Activated T-cell treated with anti-CD3 and anti-CD28 coated beads, Interleukin-2, amount 50 U/mL, for 48 hours (primary cell): ENCODE measurements at places on chromosomes 1 and 21.

DNA sequence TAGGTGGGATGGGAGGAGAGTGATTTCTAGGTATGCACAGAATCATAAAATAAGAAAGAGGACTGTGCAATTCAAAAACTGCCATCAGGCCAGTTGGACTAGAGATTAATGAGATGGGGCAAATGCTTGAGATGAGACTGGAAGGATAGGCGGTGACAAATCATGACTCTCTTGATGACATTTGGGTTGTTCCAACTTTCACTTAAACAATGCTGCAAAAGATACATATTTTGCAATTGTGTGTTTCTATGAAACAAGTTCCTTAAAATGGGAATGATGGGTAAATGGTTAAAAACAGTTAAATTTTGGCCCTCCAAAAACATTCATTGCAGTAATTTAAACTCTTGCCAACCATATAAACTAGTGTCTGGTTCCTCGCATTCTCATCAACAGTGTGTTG is 55.2 kb downstream of the RNASEL start:
- no peak for DNase-seq

- DNase-seq: no peak
These were observed 8.7 kb upstream of the EXTL1 start for GRCh38 chr1:26012864-26013263.

DNA sequence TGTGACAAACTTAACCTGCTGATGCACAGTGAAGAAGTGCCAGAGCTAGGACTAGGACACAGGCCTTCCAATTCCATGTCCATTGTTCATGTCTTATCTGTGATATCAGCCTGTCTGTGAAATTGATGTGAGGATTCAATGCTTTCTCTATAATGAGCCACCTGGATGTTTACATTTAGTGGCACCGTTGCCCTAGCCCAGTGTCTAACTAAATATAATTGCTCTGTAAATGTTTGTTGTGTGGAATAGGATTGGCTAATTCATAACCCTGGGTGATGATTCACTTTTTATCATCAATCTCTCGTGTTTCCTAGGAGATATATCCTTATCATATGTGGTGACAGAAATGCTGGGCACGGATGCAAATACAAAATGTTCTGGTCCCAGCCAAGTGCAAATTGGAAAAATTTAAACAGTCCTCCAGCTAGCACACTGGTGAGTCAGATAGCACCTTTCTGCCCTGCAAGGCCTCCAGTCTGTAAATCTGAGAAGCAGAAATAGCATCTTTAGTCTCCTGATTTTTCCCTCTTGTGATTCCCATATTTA is 46.9 kb upstream of the GNG12 start:
- no peak for DNase-seq

- DNase-seq: no peak
These were observed 80.9 kb downstream of the TTC3 start for GRCh38 chr21:37153935-37154350.

DNA sequence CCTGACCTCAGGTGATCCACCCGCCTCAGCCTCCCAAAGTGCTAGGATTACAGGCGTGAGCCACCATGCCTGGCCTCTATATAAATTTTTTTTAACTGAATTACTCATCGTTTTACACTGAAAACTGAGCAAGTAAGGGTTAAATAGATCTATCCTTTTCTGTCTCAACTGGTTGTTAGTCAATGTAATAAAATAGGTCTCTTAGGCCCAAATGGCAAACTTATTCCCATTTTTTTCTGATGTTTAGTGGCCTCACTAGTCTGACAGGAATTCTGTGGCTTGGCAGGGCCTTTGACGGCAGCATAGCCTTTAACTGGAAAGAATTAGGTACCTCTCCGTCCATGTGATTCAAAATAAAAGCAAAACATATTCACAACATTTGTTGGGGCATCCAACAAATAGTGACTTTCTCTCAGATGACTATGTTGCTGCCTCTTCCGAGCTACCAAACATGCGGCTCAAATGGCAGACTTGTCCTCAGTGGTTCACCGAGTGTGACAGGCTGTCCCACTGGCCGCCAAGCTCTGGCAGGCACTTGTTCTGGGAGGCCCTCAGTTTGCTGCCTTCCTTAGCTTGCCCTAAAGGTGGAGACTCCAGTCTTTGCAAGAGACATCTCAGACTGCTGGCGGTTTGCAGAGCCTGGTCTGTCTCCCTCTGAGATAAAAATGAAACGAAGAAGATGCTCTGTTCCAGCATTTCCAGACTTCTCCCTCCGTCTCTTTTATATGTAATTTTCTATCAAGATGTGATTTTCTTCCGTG is 17.4 kb downstream of the ATP1A4 start:
- DNase-seq: no peak

- DNase-seq: no peak
These were observed 9.5 kb downstream of the TAL1 start for GRCh38 chr1:47222476-47222875.

- no peak for DNase-seq
These were observed 254.8 kb downstream of the ZNF648 start for GRCh38 chr1:181806746-181807145.

GRCh38 chr1:183090391-183091006 is 67.3 kb downstream of the LAMC1 start:
- DNase-seq: no peak

DNA sequence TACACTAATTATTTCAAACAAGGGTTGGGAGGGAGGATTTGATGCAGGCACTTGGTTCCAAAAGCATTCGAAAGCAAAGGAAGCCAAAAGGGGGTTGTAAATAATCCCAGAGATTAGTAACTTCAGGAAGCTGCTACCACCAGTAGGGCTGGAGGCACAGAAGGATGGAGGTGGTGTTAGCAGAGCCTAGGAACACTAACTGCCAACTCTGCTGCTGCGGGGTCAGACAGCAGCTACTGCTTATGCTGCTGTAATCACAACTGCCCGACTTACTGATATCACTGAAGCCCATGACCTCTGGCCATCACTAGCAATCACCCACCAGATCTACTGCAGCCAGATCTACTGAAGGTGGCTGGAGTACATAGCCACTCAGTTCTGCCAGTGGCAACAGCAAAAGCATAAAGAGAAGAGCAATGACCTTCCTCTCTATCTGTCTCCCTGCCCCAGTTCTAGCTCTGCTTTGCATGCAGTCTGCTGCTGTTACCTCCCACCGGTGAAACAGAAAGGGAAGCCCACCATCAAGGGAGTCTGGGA is 408.5 kb downstream of the PLPP3 start:
- no peak for DNase-seq

- DNase-seq: peak; percentile 76
These were observed 10.7 kb downstream of the PIGR start for GRCh38 chr1:206935491-206936067.

- DNase-seq: no peak
These were observed 23.7 kb downstream of the ABCG1 start for GRCh38 chr21:42242611-42243010.

DNA sequence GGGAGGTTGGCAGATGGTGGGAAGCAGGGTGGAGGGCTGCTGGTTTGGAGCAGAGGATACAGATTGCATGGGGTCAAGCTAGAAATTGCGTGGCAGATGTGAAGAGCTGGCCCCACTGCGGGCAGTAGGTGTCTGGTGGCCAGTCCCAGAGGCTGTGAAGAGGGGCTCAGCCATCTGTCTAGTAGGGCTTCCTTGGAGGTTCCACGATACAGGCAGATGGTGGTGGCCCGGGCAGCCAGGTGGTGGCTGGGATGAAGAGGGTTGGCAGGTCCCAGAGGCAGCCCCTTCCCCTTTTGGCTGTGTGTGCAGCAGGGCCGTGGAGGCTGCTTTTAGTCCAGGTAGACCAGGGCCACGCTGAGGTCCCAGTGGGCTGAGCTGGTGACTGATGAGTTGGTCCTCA is 16.6 kb downstream of the PSEN2 start:
- no peak for DNase-seq

DNA sequence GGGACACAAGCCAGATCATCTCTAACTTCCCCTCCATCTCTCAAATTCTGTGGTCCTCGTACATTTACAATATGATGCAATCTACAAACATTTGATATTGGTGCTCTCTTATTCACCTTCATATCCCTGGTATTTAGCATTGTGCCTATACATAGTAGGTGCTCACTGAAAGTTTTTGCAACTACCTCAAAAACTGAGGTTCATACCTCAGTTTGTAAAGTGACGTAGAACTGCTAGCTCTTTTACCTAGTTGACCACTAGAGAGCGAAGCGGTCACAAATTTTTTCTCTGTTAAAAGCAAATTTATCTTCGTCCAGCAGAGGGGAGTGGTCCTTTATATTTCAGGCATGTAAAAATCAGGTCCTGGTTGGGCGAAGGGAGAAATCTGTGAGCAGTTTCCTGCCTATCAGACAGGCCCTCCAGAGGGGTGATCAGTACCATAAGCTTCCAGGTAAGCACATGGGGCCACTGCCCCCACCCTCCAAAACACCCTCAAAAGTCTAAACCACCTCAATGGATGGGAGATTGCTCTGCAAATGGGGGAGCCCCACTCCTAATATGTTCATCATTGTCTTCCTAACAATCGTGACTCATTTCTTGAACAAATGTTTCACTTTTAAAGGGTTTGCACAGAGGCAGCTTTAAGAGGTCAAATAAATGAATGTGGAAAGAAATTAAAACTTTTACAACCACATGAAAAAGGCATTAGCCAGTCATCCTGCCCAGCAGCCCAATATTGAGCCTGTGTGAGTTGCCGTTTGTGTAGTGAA is 10.6 kb upstream of the HLCS start:
- peak; percentile 54 for DNase-seq

DNA sequence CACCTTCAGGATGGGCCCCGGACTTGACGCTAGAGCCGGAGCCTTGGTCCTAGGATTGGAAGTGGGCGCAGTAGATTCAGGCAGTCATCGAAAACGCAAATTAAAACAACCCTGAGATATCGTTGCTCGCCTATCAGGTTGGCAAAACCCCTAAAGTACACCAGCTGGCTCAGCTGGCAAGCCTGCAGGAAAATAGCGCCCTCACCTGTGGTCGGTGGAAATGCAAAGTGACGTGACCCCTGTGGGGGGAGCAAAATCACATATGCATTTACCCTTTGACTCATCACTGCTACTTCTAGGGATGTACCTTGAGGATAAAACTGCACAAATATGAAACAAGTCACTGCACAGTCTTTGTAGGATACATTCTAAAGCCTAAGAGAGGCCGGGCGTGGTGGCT is 170.3 kb upstream of the TMEM51 start:
- no peak for DNase-seq

DNA sequence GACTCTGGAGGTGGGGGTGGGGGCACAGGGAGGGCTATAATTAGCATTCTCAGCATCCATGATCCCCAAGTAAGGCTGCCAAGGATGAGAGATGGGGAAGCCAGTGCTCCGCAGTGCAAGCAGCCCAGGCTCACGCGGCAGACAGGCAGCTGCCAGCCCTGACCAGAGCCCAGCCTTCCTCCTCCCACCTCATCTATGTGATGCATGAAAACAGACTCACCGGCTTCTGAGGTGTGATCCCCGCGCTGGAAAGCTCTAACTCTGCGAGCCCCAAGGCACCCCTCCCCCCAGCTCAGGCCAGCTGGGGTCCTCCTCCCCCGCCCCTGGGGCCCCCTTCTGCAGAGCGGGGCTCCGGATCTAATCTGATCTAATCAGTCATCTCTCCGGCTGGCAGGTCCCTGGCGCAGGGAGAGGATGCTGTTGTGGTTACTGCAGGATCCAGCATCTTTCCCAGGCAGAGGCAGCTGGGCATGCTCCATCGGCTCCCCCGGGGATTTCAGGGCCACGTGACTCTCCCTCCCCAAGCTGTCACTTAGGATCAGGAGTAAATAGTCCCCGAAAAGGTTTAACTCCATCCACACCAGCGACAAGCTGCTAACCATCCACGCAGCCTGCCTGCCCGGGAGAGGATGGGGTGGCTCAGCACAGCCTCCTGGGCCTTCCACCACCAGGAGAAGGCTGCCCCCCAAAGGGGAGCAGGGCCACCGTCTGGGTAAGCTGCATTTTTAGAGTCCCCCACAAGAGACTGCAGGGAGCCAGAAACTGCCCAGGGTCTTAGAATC is at the start of gene PLEKHA6:
PLEKHA6 (minus strand) TSS at position 456 of the 782 bp plus-strand sequence. CDS start 86,202 bp downstream, outside the sequence.
- DNase-seq: peak; percentile 32

GRCh38 chr21:45313015-45313414 is 25.3 kb upstream of the POFUT2 start:
- DNase-seq: no peak

DNA sequence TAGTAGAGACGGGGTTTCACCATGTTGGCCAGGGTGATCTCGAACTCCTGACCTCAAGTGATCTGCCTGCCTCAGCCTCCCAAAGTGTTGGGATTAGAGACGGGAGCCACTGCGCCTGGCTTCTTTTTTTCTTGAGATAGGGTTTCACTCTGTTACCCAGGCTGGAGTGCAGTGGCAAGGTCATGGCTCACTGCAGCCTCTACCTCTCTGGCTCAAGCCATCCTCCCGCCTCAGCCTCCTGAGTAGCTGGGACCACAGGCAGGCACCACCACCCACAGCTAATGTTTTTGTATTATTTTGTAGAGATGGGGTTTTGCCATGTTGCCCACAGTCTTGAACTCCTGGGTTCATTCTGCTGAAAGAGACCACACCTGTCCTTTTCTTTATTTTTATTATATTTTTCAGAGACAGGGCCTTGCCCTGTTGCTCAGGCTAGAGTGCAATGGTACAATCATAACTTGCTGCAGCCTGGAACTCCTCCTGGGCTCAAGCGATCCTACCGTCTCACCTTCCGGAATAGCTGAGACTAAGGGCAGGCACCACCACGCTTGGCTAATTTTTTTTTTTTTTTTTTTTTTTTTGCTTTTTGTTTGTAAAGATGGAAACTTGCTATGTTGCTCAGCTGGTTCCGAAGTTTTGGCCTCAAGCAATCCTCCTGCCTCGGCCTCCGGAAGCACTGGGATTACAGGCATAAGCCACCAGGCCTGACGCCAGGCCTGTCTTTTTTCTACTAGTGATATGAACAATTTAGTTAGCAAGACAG is 3.1 kb downstream of the LMNA start:
- no peak for DNase-seq

GRCh38 chr1:55789466-55789865 is 574.3 kb upstream of the USP24 start:
- no peak for DNase-seq

DNA sequence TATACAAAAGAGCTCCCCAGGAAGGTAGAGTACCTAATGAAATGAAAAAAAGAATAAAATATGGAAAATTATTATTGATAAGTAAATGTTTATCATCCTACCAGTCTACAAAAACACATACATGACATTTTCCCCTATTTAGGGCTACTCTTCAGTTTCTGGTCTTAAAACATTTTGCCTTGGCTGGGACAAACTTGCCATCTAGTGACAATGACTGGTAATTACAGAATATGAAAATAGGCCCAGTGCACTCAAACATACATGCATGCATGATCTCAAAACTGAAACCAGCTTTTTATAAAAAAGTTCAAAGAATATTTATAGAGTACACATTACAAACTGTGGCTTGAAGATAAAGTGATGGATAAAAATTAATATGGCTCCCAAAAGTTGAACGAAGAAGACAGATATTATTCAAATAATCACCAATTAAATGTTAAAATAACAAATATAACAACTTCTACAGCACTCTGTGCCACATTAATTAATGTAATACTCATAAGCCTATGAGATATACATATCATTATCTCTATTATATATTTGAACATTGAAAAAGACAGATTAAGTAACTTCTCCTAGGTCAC is 10.5 kb upstream of the RNPC3 start:
- no peak for DNase-seq

DNA sequence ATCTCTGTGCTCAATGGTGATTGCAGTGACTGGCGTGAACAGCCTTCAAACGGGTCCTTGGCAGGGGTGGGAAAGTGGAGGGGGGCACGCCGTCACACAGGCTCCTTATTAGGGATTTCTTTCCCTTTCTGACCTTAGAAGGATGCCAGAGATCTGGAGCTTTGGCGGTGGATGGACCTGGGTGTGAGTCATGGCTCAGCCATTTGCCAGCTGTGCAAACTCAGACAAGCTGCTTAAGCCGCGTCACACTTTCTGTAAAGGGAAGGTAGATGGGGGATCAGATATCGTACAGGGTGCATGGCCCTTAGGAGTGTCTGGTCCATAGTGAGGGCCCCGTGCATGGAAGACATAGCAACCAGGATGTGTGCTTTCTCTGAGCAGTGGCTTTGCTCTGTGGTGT is 48.3 kb upstream of the C1orf174 start:
- no peak for DNase-seq
